ENCODE measurements at places on chromosomes 6 and 20.
A peak's percentile ranks its signal among the peaks of the same experiment; 100 is the strongest.

DNA sequence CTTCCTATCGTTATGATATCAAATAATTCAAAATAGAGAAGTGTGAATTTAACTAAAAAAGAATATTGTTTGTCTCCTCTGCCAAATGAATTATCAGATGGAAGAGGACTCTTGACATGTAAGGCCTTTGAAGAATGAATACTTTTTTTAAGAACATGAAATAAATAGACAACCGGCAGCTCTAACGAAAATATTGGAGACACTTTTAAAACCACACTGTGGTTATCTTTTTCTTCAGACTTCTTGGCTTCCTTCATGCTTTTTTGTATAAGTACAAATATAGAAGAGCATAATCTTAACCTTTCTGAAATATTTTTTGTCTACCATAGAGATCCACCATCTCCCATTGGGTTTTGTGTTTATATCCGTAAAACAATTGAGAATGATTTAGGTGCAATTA, 115.2 kb upstream of the SCGN start:
- peaks cover 2% of the 10 kb centered on the region for H3K27me3 ChIP-seq
- no peaks in the 10 kb centered on the region for H3K4me1 ChIP-seq
- H3K27ac ChIP-seq: no peak overlapping the region
- H3K4me3 ChIP-seq: no peak overlapping the region
- DNase-seq: no peak
- H3K36me3 ChIP-seq: no peaks in the 10 kb centered on the region

DNA sequence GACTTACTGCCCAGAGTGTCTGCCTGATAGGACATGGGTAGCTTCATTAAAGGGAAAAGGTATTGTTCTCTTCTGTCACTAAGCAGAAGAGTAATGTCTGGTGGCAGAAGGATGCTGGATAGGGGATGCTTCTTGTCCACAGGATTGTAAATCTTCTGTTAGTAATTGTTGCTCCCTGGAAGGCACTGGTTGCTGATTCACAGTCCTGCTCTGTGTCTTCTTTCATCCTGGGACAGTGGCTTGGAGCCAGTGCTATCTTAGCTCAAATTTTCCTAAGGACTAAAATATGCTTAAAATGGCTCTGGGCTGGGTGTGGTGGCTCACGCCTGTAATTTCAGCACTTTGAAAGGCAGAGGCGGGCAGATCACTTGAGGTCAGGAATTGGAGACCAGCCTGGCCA, 48.0 kb downstream of the SYTL3 start:
- DNase-seq: no peak
- H3K36me3 ChIP-seq: peaks cover 12% of the 10 kb centered on the region
- H3K4me1 ChIP-seq: peaks cover 21% of the 10 kb centered on the region
- peak overlapping the region; percentile 49 for H3K27ac ChIP-seq
- no peak overlapping the region for H3K4me3 ChIP-seq

DNA sequence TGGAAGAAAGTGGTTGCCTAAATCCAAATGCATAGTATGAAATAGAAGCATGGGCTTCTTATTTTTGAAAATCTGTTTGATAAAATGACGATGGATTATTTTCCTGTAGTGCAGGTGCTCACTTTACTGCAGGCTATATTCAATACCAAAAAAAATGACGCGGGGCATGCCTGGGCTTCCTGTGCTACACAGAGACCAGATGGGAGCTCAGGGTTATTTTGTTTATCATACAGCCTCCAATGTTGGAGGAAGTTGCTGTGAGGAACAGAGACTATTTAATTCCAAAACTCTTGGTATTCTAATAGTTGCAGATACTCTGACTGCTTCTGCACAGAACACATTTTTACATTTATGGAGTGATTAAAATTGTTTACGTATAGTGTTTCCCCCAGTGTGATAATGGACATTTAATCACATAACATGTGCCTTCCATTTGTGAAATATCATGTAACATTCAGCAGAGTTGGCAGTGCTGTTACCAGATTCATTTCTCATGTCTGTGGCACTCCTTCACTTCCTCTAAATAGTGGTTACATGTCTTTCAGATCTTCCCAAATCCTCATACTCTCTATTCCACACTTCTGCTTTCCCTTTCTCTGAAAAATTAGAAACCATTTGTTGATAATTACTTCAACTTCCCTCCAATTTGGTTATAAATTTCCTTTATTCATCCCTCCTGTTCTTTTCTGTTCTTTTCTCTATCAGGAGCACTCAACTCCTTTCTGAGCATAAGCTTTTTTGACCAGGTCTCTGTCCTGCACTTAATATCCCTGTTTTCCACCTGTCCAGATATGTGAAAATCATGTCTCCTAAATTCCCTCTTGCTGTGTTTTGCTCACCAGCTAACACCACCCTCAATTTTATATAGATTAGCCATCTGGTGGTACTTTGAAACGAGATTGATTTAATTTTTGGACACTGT, 121.6 kb downstream of the ADGRB3 start:
- peaks cover 3% of the 10 kb centered on the region for H3K27me3 ChIP-seq
- H3K27ac ChIP-seq: no peak overlapping the region
- no peak overlapping the region for H3K4me3 ChIP-seq

GRCh38 chr6:51025082-51025777, 206.6 kb downstream of the TFAP2B start:
- no peak for DNase-seq
- no peak overlapping the region for H3K4me3 ChIP-seq
- H3K27me3 ChIP-seq: no peaks in the 10 kb centered on the region

GRCh38 chr6:106194949-106195921, 109.1 kb downstream of the PRDM1 start:
- peak; percentile 58 for DNase-seq
- H3K36me3 ChIP-seq: peaks cover 3% of the 10 kb centered on the region
- H3K27ac ChIP-seq: peak overlapping the region; percentile 92
- peaks cover 69% of the 10 kb centered on the region for H3K4me1 ChIP-seq
- peaks cover 6% of the 10 kb centered on the region for H3K27me3 ChIP-seq

- no peaks in the 10 kb centered on the region for H3K4me1 ChIP-seq
- no peak overlapping the region for H3K4me3 ChIP-seq
- no peaks in the 10 kb centered on the region for H3K27me3 ChIP-seq
- no peak overlapping the region for H3K27ac ChIP-seq
Observed at GRCh38 chr6:158459726-158460125, 100.2 kb upstream of the TMEM181 start.

GRCh38 chr6:29355603-29356002, 13.1 kb downstream of the OR5V1 start:
- no peak overlapping the region for H3K27ac ChIP-seq
- peaks cover 20% of the 10 kb centered on the region for H3K27me3 ChIP-seq
- no peak overlapping the region for H3K4me3 ChIP-seq
- H3K36me3 ChIP-seq: no peaks in the 10 kb centered on the region
- DNase-seq: no peak
- no peaks in the 10 kb centered on the region for H3K4me1 ChIP-seq

DNA sequence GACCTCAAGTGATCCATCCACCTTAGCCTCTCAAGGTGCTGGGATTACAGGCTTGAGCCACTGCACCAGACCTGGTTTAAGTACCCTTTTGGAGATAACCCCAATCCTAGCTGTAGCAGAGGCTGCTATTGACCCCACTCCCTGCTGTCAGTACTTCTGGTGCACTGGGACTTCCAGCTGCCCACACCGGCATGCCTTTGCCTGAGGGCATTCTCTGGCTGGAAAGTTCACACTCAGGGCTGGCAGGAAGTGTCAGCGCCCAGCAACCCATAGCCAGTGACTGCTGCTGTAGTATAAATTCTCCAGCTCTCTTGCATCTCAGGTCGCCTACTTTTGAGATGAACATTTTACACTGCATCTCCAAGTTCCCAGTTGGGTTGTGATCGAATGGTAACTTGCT, 75.3 kb downstream of the UTRN start:
- H3K4me3 ChIP-seq: peak overlapping the region; percentile 50
- peaks cover 99% of the 10 kb centered on the region for H3K4me1 ChIP-seq
- H3K27ac ChIP-seq: peak overlapping the region; percentile 94
- H3K36me3 ChIP-seq: no peaks in the 10 kb centered on the region
- no peaks in the 10 kb centered on the region for H3K27me3 ChIP-seq

DNA sequence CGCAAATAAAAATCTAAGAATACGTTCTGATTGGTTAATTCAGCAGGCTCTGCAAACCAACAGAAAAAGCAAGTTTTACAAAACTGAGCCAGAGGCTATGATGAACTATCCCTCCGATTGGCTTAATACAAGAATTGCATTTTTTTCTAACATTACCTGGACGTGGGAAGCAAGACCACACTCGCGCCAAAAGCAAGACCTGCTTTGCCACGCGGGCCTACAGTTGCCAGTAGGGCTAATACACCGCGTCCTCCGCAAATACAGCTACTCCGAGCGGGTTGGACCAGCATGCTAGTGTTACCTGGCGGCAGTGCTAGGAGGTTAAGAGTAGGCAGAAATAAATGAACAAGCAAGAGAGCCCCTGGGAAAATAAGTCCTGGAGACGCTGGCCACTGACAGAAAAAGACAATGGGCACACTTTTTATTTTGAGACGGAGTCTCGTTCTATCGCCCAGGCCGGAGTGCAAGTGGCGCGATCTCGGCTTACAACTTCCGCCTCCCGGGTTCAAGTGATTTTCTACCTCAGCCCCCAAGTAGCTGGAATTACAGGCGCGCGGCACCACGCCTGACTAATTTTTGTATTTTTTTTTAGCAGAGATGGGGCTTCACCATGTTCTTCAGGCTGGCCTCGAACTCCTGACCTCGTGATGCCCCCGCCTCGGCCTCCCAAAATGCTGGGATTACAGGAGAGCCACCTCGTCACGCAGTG, 131.9 kb upstream of the BTN3A2 start:
- peak overlapping the region; percentile 97 for H3K27ac ChIP-seq
- H3K4me1 ChIP-seq: peaks cover 29% of the 10 kb centered on the region
- H3K27me3 ChIP-seq: peaks cover 18% of the 10 kb centered on the region
- peak overlapping the region; percentile 95 for H3K4me3 ChIP-seq

DNA sequence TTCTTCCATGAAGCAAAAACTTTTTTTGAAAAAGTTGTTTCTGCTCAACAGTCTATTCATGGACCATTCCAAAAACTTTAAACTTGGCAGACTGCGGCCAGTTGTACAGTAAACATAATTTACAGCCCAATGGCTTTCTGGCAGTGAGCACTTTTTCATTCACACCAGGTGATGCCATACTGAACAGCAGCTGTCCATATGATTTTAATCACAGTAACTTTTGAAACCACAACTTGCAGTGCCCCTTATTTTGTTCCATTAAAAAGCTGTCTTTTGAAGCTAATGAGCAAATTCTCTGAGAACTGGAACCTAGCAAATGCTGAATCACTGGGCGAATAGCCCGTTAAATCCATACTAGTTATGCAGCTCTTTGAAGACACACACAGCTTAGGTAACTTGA, 576.6 kb downstream of the PTPRT start:
- no peak overlapping the region for H3K4me3 ChIP-seq
- no peak overlapping the region for H3K27ac ChIP-seq
- H3K4me1 ChIP-seq: no peaks in the 10 kb centered on the region
- H3K36me3 ChIP-seq: no peaks in the 10 kb centered on the region

DNA sequence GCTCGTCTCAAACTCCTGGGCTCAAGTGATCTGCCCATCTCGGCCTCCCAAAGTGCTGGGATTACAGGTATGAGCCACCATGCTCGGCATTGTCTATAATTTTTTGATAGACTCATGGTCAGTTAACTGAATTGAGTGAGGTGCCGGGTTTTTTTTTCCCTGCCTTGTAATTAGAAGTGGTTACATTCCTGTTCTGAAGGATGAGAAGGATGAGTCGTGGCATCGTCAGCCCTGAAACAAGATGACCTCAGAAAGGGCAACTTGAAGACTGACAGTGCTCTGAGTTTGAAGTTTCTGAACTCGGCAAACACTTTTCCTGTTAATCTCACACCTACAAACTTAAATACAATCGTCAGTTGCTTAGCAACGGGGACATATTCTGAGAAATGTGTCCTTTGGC, 158.7 kb upstream of the PDE10A start:
- peaks cover 10% of the 10 kb centered on the region for H3K27me3 ChIP-seq
- H3K4me1 ChIP-seq: no peaks in the 10 kb centered on the region
- no peak overlapping the region for H3K27ac ChIP-seq
- no peak for DNase-seq
- no peak overlapping the region for H3K4me3 ChIP-seq
